Fibroblast of mammary gland (primary cell): ENCODE measurements at places on chromosomes 3 and 15.

DNA sequence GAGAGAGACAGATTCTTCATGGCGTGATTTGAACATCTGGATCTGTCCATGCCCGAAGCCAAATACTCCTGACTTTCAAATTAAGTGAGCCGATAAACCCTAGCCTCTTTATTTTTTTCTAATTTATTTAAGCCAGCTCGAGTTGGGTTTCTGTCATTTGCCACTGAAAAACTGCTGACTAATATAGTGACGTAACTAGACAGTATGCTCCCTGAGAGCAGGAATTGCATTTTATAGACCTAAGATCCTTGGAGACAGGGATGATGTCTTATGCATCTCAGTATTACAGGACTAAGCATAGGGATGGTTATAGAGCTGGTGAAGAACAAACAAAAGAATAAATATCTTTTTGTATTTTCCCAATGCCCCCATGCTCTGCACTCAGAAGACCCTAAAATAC, 4.6 kb downstream of the LHFPL4 start:
- no peak for DNase-seq

DNA sequence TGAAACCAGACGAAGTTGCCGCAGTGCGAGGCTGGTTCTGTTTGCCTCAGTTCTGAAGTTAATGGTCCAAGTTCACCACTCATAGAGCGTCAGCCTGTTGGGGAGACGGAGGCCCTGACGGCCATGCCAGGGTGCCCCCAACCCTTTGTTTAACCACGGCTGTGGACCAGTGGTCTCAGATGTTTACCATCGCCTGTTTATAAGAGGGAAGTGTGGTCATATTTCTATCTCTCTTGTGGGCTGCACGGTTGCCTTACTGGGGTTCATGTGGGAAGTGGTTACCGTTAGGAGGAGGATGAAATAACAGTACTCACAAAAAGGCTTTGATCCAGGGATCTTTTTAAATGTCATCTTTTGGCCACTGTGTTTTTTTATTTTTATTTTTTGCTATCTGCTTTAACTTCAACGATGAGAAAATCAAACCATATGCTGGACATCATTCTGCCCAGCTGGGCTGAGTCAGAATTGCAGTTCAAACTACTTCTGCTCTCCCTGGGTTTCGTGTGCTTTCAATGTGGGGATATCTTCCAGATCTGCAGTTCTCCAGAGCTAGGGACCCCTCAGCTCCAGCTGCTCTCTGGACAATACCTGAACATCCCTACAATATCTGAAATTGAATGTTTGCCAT, 17.8 kb downstream of the SMAD3 start:
- DNase-seq: peak; percentile 79

DNA sequence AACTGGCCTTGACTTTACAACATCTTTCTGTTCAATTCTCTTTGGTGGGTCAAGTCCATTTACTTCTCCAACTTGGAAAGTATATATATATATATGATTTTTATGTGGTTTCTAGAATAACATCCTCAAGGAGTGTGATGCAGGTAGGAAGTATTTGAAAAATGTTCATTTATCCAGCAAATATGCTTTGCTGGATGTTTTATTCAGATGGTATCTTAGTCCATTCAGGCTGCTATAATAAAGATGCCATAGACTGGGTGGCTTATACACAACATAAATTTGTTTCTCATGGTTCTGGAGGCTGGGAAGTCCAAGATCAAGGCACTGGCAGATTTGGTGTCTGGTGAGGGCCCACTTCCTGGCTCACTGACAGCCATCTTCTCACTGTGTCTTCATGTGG, 168.7 kb upstream of the RASGRP1 start:
- no peak for DNase-seq

DNA sequence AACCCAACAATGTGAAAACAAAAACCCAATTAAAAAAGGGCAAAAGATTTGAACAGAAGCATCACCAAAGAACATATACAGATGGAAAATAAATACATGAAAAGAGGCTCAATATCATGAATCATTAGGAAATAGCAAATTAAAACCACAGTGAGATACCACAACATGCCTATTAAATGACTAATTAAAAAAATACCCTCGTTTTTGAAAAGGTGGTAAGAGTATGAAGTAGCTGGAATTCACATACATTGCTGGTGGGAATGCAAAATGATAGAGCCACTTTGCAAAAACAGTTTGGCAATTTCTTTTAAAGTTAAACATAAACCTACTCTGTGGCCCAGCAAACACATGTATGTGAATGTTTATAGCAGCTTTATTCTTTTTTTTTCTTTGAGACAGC, 75.8 kb downstream of the B3GNT5 start:
- peak; percentile 68 for DNase-seq

GRCh38 chr3:113783463-113783862, 36.6 kb downstream of the ATP6V1A start:
- DNase-seq: peak; percentile 91

DNA sequence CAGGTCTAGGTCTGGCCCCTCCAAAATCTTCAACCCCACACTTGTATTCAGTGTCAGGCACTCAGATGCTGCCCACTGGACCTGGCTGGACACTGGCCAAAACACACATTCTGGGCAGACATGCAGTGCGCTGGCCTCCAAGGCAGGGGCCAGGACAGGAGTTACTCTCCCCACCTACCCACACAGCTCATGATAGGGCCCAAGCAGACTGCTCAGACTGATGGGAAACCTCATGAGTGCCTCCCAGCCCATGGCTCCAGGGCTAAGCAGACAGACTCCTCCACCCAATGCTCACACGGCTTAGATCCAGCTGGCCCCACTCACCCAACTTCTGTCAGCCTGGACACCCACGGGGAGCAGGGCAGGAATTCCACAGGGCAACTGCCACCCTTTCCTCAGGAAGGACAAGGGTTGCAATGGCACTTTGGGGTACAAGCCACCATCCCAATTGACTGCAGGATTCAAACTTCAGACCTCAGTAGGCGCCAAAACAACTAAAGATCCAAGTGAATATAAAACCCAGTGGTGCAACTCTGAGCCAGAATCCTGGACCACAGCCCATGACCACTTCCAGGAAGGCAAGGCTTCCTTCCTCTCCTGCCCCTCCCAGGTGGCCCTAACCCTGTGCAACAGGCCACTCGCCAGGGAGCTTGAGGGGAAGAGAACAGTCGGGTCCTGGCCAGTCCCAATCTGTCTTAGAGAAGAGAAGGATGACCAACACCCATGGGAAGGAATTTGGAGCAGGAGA, 1.4 kb downstream of the LTF start:
- no peak for DNase-seq

GRCh38 chr15:91411586-91411985, 311.5 kb downstream of the SV2B start:
- no peak for DNase-seq

GRCh38 chr15:92541291-92542200, 114.0 kb downstream of the FAM174B start:
- peak; percentile 6 for DNase-seq

GRCh38 chr3:88997260-88997659, 110.2 kb upstream of the EPHA3 start:
- no peak for DNase-seq

GRCh38 chr3:131775650-131776049, 259.2 kb downstream of the CPNE4 start:
- no peak for DNase-seq

DNA sequence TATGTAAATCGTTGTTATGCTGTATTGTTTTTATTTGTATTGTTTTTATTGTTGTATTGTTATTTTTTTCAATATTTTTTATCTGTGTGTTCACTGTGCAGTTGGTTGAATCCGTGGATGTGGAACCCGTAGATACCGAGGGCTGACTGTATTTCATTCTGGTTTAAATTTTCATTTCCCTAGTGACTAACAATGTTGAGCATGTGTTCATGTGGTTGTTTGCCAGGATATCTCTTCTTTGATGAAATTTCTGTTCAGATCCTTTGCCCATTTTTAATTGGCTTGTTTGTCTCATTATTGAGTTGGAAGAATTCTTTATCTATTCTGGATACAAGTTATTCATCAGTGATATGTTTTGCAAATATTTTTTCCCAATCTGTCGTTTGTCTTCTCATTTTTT, 29.7 kb downstream of the STOML1 start:
- peak; percentile 36 for DNase-seq

DNA sequence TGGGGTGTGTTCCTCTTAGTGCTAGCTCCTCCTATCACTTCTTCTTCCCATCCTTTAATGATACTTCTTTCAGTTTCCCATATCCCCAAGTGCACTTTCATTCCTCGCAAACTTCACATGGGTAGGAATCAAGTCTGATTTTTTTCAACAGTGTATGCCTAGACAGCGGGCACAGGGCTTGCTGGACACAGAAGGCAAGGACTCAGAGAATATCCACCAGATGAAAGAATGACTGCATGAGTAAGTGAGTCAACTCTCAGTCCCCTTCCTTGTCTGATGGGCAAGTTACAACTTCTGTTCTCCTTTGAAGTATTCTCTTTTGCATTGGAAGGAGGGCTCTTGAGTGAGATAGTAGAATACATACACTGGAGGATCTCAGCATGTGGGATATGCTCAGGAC, 3.1 kb upstream of the SQOR start:
- DNase-seq: peak; percentile 59

- DNase-seq: no peak
Measured at GRCh38 chr3:117562000-117562399, 852.4 kb downstream of the TUSC7 start.

DNA sequence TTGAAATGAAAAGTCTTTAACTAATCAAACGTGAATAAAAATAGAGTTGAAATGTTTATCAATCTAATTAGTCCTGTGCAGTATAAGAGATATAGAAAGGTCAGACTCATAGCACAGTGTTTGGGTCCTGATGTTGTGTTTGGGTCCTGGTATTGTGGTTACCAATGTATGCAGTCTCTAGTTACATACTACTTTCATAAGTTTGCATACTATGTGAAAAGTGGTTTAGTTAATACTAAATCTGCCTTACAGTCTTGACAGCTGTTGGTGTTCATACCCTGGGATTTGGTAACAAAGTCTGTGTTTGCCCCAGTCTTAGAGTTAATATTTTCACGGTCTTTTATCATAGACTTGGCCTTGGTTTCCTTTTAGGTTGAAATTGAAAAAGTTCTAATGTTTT, 41.7 kb downstream of the KIF15 start:
- no peak for DNase-seq

DNA sequence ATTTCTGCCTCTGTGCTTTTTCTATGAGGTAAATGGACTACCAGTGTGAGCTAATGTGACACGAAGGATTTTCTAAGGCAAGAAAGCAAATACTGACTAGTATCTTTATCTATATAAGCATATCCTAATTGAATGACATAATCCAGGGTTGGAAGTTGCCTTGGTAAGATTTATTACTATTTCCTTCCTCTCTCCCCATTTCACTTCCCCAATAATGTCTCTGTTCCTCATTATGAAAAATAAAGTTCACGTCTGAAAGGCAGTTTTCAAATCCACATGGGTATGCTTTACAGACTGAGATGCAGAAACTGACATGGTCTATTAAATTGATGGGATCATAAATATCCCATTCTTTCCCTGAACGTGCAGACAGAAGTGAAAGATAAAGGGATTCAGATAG, 86.0 kb downstream of the DTWD1 start:
- DNase-seq: no peak

- DNase-seq: no peak
Measured at GRCh38 chr3:53805463-53806159, 40.6 kb downstream of the CHDH start.

DNA sequence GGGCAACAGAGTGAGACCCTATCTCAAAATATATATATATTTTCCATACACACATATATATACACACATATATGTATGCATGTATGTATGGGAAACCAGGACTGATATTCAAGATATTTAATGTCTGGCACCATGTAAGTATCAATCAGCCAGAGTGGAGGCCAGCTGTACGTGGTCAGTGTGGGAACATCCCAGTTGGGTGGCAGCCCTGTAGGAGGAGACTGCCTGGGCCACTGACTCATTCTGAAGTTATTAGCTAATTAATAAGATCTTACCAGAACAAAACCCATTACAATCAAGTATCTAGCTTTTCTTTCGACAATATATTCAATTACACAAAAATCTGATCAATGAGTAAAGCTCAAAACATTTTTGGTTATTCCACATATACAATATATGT, 85.1 kb upstream of the OCA2 start:
- peak; percentile 31 for DNase-seq

GRCh38 chr3:32500880-32501782, 1.5 kb downstream of the CMTM6 start:
- no peak for DNase-seq

DNA sequence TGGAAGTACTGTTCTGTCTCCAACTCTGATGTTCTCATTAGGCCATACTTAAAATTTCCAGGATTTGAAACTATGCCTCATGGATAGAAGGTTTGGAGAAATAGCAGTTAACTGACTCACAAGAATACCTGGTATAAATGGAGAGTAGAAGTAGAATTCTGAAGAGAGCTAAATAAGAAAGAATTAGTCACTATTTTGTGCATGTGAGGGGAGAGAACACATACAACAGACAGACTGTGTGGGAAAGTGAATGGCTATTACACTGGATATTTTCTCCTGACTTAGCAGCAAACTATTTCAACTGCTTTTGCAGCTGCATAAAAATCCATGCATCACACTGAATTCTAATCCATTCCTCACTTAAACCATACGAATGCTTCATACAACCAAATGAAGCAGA, 71.3 kb downstream of the C3orf70 start:
- no peak for DNase-seq

DNA sequence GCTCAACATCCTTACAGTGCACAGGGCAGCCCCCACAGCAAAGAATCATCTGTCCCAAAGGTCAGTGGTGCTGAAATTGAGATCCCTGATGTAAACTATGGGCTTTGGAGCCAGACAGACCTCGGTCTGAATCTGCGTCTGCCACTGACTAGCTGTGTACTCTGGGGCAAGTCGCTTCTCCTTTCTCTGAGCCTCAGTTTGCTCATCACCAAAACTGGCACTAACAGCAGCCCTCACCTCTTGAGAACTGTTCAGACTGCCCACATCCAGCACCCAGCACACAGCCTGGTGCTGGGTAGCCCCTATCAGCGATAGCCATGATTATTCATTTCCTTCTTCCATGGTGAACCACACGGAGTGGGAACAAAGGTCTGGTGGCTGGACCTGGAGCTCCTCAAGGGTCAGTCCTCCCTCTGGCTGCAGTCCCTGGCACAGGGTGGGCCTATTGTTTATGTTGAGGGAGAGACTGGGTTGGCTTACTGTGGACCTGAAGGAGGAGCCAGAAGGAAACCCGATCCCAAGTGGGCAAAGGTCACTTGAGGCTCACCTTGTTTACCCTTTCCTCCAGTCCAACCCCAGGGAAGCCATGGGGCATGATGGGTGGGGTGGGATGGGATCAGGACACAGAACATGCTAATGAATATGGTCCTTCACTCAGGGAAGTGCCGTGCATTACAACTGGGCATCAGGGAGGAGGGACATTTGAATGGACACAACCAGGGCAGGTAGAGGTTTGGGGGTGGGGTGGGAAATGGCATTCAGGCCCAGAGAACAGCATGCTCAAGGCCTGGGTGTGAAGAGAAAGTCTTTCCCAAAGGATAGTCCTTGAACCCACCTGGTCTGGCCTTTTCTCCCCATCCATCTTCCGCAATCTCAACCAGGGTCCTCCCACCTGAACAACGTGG, 1.6 kb upstream of the PRKCD start:
- DNase-seq: no peak

GRCh38 chr3:160376681-160377080, 22.3 kb downstream of the IFT80 start:
- peak; percentile 97 for DNase-seq

- DNase-seq: no peak
Measured at GRCh38 chr3:13613343-13614190, 64.6 kb downstream of the FBLN2 start.

- DNase-seq: peak; percentile 50
Measured at GRCh38 chr3:147758771-147759170, 349.6 kb downstream of the ZIC1 start.

GRCh38 chr15:99504071-99504822, 61.5 kb upstream of the MEF2A start:
- DNase-seq: no peak
